Stimulated activated CD8-positive, alpha-beta memory T cell treated with anti-CD3 and anti-CD28 coated beads, Interleukin-7, amount 100 ng/mL, for 24 hours (primary cell): ENCODE measurements at places on chromosomes 2 and 18.

- DNase-seq, result no peak
These were observed 28.9 kb downstream of the PPP3R1 start for GRCh38 chr2:68223419-68223818.

GRCh38 chr2:31707992-31708391, 127.3 kb upstream of the SRD5A2 start:
- DNase-seq, result no peak

DNA sequence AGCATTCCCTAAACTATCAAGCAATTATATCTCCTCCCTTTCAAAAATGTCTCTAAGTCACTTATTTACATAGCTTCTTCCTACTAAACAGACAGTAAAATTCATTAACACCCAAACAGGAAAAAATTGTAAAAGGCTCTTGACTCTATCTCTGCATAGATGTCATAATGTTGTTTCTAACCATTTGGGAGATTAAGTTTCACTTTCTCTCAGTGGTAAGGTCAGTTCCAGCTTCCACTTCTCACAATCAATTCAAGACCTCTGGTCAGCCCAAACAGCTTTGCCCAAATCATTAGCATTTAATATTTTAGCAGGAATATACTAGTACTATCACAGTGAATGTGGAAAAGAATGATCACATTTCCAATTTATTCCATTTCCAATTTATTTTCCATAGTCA, 374.3 kb upstream of the MC4R start:
- DNase-seq, result no peak

DNA sequence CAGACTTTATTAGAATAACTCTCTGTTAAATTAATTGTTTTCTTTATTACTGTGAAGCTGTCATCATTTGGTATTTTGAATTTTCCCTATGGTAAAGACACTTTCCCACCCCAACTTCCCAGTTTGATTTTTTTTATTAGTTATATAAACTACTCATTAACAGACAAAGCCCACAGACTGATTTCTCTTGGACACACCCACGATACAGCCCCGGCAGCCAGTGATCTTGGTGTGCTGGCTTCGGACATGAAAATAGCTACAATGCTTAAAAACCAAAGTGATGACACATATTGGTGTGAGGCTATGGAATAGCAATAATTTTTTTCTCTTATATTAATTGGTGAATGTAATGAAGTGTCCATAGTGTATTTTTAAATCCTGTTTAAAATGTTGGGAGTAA, 225.4 kb upstream of the SIX3 start:
- no peak for DNase-seq

GRCh38 chr2:234633581-234634230, 136.8 kb upstream of the ARL4C start:
- no peak for DNase-seq

GRCh38 chr2:205175831-205176230, 506.5 kb upstream of the NRP2 start:
- DNase-seq, result no peak

DNA sequence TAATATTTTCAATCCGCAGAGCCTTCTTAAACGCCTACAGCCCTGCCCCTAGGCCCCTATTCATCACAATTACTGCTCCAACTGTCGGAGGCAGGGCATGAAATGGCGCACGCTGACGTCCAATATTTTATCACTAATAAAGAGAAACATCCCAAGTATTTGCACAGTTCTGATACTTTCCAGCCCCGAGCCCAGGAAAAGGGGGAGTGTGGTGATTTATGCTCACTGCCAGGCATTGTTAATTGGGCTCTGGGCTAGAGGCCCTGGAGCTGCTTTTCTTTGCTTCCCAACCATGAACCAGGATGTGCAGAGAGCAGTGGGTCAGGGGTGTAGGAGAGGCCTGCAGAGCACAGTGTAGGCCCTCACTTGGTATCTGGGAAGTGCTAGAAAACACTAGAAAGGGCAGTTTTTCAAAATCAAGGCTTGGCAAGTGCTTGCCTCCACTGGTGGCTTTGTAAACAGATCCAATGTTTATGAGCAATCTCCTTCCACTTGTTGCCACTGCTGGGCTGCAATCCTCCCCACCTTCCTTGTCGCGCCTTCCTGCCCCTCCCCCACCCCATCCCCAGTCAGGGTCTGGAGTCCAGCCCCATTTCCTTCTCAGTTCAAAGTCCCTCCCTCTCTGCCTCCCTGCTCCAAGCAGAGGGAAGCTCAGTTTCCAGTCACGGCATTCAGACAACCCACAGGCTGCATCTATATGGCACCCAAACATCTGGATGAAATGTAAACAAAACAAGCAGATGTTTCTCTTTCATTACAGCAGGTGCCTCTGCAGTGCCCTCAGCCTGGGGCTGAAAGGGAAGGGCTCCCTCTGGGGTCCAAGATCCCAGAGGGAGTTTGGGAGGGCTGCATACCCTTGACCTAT, 83.9 kb upstream of the PKDCC start:
- DNase-seq, result no peak

GRCh38 chr2:239239607-239240413, 161.0 kb downstream of the HDAC4 start:
- no peak for DNase-seq

DNA sequence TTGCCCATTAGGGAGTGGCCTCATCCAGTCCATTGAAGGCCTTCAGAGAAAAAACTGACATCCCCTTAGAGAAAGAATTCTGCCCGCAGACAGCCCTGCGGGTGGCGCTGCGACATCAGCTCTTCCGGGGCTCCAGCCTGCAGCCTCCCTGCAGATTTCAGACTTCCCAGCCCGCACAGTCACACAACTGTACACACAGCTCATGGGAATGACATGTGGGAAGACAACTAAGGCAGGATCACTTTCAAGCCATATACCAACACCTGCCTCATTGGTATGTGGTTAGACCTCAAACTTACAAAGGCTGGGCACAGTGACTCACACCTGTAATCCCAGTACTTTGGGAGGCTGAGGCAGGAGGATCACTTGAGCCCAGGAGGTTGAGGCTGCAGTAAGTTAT, 24.8 kb upstream of the TUBB6 start:
- DNase-seq, result no peak

- no peak for DNase-seq
These were observed 171.9 kb downstream of the FHOD3 start for GRCh38 chr18:36469461-36469860.

- no peak for DNase-seq
These were observed 50.4 kb upstream of the BZW1 start for GRCh38 chr2:200761266-200761665.

GRCh38 chr2:170298115-170298514, 120.2 kb downstream of the MYO3B start:
- no peak for DNase-seq

DNA sequence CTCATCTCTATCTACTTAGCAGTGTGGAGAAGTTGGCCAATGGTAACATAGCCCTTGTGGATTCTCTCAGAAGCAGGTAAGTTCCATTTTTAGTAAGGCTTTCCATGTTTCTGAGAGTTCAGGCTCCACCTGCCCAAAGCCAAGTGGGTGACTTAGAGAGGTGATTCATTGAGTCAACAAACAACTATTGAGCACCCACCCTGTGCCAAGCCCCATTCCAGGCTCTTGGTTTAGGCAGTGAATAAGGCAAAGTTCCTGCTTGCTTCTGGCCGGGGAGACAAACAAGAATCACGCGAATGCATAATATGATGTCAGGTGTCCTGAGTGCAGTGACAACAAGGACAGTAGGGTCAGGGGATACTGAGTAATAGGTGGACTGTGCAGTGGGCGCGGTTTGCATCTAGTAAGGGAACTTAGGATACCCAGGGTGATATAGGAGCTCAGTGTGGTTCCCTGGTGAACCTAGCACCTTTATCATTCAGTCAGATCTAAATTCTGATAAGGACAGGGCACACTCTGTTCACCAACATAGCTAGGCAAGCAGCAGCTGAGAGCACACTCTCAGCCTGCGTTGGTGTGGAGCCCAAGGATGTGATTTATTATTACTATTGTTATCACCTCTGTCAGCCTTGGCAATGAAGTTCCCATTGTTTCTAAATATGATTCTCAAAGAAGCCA, 31.7 kb upstream of the KCTD1 start:
- DNase-seq, result no peak

DNA sequence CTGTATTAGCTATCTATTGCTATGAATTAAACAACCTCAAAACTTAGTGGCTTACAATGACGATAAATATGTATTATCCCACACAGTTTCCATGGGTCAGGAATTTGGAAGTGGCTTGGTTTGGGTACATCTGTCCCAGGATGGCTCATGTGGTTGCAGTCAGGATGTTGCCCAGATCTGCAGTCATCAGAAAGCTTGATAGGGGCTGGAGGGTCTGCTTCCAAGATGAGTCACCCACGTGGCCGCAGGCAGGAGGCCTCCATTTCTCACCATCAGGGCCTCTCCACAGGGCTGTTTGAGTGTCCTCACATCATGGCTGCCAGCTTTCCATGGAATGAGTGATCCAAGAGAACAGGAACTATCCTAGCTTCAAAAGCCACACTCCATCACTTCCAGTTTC, 46.4 kb downstream of the CHRNA1 start:
- DNase-seq, result no peak

DNA sequence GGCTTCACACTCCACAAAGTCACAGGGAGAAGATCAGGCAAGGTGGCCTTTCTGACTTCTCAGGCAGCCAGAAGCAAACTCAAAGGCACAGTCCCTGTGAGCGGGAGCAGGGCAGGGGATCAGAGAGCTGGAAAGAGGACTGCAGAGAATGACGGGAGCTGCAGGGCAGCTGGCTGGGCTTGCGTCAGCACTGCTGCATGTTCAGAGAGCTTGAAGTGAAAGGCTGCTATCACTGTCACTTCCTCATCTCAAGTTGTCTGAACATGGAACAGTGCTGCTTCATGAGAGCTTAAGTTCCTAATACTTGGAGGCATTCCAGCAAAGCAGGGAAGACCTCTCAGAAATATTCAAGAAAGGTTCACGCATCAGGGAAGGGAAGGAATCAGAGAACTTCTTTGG, 20.4 kb downstream of the TGFBRAP1 start:
- DNase-seq, result no peak

- DNase-seq, result no peak
These were observed 217.7 kb downstream of the HRH4 start for GRCh38 chr18:24678107-24678506.

GRCh38 chr2:189217541-189217940, 38.0 kb upstream of the COL5A2 start:
- DNase-seq, result no peak

GRCh38 chr18:35071819-35072247, 30.6 kb downstream of the MAPRE2 start:
- DNase-seq, result no peak

GRCh38 chr18:53752781-53753367, 471.6 kb downstream of the MBD2 start:
- DNase-seq, result no peak

DNA sequence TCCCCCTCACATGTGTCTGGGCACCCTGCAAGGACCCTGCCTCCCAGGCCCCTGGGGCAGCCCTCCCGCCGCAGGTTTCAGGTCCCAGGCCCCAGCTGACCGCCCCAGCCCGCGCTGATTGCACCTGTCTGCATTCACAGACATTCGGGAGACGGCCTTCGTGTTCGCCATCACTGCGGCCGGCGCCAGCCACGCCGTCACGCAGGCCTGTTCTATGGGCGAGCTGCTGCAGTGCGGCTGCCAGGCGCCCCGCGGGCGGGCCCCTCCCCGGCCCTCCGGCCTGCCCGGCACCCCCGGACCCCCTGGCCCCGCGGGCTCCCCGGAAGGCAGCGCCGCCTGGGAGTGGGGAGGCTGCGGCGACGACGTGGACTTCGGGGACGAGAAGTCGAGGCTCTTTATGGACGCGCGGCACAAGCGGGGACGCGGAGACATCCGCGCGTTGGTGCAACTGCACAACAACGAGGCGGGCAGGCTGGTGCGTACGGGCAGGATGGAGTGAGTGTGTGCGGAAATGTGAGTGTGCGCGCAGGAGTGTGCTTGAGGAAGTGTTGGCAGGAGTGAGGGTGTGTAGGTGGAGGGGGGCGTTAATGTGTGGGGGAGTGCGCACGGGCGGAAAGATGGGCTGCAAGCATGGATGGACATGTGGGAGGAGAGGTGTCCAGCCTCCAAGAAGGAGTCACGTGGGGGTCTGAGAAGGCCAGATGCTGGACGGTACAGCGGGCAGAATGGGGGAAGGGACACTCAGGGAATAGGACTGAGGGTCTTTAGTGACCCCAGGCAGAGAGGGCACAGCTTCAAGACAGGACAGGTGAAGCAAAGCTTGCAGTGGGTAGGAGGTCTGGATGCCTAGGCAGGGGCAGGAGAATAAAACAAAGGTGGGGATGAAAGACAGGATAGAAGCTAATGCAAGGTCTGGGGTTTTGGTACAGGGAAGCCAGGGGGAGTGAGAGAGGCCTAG, 9.0 kb upstream of the WNT10A start:
- DNase-seq, result no peak

- DNase-seq, result no peak
These were observed 66.5 kb upstream of the ACKR3 start for GRCh38 chr2:236503100-236503499.

- DNase-seq, result no peak
These were observed 35.4 kb upstream of the GPR17 start for GRCh38 chr2:127610561-127610960.

GRCh38 chr2:119301413-119301812, 65.2 kb downstream of the C2orf76 start:
- DNase-seq, result no peak

DNA sequence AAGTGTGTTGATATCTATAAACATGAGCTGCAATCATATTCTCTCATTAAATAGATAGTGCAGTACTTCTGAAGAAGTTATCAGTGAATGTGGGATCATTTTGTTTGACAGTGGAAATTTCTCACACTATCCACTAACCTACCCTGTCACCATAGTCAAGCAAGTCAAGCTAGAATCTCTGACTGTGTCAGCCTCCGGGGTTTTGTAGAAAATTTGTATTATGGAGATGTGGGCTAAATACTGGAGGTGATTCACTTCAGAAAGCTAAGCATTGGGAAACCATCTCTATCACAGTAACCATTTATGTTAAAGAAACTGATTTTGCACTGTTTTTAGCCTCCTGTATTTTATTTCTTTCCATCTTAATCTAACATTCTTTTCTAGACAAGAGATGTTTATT, 126.6 kb upstream of the CREB1 start:
- DNase-seq, result no peak

GRCh38 chr2:17610521-17610920, 70.0 kb downstream of the VSNL1 start:
- no peak for DNase-seq

DNA sequence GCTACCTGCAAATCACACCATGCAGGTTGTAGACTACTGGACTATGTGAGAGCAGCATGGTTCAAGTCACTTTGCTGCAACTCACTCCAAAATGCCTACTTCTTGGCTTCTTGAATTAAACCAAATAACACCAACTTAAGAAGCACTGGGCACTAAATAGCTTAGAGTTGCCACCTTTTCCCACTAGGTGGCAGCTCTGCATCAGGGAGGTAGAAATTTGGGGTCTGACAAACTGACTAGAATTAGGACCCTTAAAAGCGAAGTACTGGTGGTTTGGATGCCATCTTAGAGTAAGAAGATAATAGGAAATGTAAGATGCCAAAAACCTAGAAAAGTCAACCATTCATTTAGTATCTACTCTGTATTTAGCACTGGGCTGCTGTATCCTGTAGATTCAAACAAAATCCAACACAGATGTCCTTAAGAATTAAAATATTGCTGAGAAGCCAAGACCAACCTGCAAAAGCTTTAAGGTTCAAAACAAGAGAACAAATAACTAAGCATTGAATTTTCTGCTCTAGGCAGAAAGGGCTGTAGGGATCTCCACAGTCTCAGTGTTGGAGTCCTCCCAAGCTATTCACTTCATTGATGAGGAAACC, 65.5 kb downstream of the CCBE1 start:
- DNase-seq, result no peak

- no peak for DNase-seq
These were observed 17.3 kb downstream of the CHCHD5 start for GRCh38 chr2:112601754-112602153.

- DNase-seq, result no peak
These were observed 34.3 kb upstream of the SNED1 start for GRCh38 chr2:240963868-240964703.
